ENCODE measurements at places on chromosomes 6 and 20. TPM values are rescaled to one million over a fixed set of nuclear protein-coding genes. Genes with fewer than 3 reads are reported as not detected.

- DNase-seq: no peak
Measured at GRCh38 chr6:14660806-14661579, 543.4 kb downstream of the CD83 start.

GRCh38 chr6:105832313-105832761, 253.8 kb upstream of the PRDM1 start:
- no peak for DNase-seq

GRCh38 chr6:134405386-134406087, 87.6 kb upstream of the SGK1 start:
- no peak for DNase-seq

GRCh38 chr20:8385247-8385646, 253.2 kb downstream of the PLCB1 start:
- DNase-seq: no peak

DNA sequence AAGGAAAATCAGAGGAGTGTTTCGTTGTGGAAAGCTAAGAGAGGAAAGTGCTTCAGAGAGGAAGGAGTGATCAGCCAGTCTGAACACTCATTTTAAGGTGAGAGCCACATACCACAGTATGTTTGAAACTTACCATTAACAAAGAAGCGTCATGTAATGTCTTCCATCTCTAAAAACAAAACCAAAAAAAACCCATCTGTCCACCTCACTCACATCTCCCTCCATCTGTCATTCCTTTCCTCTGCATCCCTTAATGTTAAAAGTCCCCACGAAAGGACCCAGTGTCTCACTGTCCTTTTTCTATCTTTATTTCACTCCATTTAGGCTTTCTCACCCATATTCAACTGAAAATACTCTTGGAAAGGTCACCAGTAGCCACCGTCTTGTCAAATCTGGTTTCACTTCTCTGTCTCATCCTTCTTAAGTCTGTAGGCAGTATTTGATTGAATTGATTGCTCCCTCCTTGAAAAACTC, 59.4 kb upstream of the GNRH2 start:
- DNase-seq: no peak

DNA sequence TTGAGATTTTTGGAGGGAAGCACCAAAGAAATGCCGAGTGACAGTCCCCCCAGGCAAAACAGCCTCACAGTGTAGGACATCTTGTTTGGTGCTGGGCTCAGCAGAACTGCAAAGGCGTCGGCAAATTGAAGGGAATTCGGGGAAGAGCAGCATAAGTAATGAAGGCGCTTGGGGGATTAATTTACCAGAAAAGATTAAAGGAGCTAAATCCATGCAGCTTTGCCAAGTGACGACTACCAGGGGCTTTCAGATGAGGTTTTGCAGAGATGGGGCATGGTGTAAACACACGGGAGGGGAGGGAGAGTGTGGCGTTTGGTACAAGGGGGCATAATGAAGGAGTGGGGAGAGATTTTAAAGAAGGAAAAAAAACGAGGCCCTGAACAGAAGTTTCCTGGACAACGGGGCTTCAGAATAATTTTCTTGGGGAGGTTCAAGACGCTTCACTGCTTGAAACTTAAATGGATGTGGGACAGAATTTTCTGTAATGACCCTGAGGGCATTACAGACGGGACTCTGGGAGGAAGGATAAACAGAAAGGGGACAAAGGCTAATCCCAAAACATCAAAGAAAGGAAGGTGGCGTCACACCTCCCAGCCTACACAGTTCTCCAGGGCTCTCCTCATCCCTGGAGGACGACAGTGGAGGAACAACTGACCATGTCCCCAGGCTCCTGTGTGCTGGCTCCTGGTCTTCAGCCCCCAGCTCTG, 45.4 kb upstream of the CDH22 start:
- no peak for DNase-seq

- DNase-seq: no peak
Measured at GRCh38 chr20:44367746-44368145, 12.2 kb downstream of the HNF4A start.

GRCh38 chr6:157430834-157431233, 49.8 kb downstream of the ZDHHC14 start:
- no peak for DNase-seq

DNA sequence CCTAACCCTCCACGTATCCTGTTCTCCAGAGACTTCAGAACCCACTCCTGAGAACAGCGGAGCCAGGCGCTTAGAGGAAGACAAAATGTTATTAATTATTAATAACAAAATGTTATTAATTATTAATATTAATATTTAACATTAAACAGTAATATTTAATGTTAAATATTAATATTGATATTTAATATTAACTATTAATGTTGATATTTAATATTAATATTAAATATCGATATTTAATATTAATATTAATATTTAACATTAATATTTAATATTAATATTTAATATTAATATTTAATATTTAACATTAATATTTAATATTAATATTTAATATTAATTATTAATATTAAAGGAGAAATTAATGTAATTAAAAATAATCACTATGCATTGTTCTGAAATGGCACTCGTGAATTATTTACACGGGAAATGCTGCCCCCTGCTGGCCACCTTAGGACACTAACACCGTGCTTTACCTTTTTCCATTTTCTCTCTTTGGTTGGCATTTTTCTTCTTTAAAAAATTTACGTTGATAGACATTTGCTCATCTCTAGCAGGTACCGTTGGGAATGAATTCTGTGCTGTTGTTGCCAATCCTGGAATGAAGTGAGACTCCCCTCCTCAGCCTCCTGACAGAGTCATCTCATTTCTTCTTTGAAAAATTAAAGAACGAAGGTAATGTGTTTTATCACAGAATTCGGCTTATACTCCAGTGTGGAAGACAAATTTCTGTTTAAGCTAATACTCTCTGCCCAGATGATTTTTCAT, 7.5 kb upstream of the GGTLC1 start:
- DNase-seq: no peak

- DNase-seq: no peak
Measured at GRCh38 chr6:21359926-21360325, 233.6 kb upstream of the SOX4 start.

GRCh38 chr6:55397986-55398385, 70.7 kb downstream of the GFRAL start:
- DNase-seq: no peak

DNA sequence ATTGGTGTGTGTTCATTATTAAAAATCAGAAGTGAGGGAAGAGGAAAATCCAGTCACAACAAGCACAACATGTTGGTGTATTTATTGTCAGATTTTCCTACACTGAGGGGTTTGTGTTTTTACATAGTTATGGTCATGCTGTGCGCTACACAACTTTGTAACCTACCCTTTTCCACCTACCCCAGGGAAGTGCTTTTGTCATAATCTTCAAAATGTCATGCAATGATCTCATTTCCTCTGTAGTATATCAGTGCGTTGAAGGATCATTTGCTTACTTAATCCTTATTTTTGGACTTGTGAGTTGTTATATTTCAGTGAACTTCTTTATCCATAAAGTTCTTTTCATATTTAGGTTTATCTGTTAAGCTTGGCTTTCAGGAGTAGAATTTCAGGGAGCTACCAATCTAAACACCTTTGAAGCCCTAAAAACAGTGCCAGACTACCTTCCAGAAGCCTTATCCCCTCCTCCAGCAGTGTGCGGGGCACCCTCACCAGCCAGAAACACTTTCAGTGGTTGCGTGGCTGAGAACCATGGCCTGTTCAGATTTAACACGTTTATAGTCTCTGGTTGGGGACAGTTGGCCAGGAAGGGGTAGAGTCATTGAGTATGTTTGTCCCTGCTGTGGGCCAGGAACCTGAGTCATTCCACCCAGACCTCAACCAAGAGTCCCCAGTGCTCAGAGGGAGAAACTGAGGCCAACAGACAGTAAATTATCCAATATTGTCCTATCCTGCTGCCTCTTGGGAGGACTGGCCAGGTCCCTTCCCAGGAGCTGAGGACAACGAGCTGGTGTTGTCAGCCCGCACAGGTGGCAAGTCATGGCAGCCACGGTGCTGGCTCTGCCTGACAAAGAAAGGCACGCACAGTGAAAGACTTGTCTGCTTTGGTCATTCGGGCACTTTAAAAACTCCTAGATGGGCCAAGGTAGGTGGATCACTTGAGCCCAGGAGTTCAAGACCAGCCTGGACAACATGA, 40.3 kb downstream of the STK35 start:
- DNase-seq: no peak

- DNase-seq: no peak
Measured at GRCh38 chr6:128150376-128150775, 249.5 kb upstream of the THEMIS start.

- no peak for DNase-seq
Measured at GRCh38 chr6:24763578-24763977, 11.2 kb upstream of the GMNN start.

DNA sequence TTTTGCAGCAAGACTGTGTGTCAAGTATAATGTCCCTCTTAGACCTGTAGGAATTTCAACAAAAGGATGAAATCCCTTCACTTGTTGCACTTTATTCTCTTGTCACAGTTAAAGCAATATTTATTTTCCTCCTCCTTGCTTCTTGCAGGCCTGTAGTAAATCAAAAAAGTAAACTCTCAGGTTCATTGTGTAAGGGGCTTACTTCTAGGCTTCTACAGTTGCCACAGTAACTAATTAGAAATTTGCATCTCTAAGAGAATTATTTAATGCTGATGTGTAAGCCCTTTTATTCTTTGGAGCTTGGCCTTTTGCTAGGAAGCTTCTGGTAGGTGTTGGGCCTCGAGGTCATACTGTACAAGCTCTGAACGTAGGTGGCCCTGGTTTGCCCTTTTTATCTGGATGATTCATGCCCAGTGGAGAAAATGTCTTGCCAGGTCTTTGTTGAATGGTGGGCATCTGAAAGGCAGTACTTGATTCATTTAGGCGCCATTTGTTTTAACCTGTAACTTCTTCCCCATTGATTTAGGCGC, 47.4 kb upstream of the OLIG3 start:
- DNase-seq: no peak

GRCh38 chr6:6166064-6166463, 154.4 kb downstream of the F13A1 start:
- DNase-seq: no peak

DNA sequence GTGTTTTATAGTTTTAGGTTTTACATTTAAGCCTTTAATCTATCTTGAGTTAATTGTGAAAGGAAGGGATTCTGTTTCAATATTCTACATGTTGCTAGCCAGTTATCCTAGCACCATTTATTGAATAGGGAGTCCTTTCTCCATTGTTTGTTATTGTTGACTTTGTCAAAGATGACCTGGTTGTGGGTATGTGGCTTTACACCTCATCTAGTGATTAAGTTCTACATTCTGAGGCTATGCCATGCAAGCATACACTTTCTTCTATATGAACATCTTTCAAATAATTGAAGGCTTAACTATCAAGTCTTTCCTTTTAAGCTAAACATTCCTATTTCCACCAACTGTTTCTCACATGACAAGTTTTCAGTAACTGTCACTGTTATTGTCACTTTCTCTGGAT, 46.1 kb downstream of the ME1 start:
- DNase-seq: no peak

DNA sequence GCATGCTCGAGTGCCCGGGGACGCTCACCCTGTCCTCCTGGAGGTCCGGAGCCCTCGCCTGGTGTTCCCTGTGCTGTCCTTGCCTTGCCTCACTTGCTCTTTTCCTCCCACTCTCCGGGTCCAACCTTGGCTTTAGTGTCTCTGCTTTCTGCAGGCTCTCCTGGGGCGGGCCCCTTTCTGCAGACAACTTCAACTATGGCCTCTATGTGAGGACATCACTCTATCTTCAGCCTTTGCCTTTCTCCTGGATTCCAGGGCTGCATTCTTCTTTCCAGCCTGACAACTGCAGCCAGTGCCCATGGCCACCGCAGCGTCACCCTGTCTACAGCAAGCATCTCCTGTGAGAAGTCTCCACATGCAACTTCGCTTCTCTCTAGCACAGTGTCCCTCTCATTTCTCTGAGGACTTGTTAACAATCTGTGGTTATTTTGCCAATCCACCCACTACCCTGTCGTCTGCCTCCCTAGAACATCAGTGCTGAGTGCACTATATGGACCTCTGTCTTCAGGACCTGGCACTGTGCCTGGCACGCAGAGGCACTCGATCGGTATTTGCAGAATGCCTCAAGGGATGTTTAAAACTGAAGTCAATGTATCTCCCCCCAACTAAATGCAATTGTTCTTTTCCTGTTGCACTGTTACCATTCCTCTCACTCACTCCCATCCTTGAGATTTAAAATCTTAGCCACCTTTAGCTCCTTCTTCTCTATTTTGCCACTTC, 35.9 kb downstream of the FOXC1 start:
- no peak for DNase-seq

DNA sequence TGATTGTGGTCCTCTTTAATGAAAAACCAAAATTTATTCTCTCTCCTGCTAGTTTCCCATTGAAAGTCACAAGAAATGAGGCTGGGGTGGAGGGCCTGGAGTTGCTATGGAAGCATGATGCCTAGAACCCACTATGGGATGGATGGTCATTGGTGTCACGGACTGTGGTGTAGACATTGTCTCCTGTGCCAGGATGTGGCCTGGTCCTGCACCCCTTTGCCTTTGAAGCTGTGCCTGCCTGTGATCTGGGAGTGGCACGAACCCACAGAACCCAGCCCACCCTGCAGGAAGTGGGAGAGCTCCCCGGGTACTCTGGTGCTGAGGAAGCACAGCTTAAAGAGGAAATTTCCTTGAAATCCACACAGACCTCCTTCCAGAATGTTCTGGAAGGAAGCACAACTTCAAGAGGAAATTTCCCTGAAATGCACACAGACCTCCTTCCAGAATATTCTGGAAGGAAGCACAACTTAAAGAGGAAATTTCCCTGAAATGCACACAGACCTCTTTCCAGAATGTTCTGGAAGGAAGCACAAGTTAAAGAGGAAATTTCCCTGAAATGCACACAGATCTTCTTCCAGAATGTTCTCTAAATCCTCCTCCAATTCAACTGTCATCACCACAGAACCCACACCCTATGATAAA, 105.6 kb downstream of the CDH26 start:
- no peak for DNase-seq

GRCh38 chr6:17015144-17015543, 86.7 kb upstream of the STMND1 start:
- DNase-seq: no peak

The TREML2 gene
- 1.0 TPM for total RNA-seq

The IPCEF1 gene
- 1.5 TPM for total RNA-seq

The SMLR1 gene
- not detected for total RNA-seq

The SEMG1 gene
- not detected for total RNA-seq

The PCIF1 gene
- 27.1 TPM for total RNA-seq

The NMBR gene
- total RNA-seq: not detected

The DYNLT2 gene
- total RNA-seq: 0.71 TPM

The PTCRA gene
- not detected for total RNA-seq

The TMEM14A gene
- 12.6 TPM for total RNA-seq

The PRSS35 gene
- total RNA-seq: 0.26 TPM

The ADGB gene
- not detected for total RNA-seq

All from mesenteric fat pad (tissue), 1 donor.